NCI-H1105 treated with DMSO at 0.1 percent for 48 hours (cell line): ENCODE measurements at places on chromosomes 16 and 17.
A peak's percentile ranks its signal among the peaks of the same experiment; 100 is the strongest.

DNA sequence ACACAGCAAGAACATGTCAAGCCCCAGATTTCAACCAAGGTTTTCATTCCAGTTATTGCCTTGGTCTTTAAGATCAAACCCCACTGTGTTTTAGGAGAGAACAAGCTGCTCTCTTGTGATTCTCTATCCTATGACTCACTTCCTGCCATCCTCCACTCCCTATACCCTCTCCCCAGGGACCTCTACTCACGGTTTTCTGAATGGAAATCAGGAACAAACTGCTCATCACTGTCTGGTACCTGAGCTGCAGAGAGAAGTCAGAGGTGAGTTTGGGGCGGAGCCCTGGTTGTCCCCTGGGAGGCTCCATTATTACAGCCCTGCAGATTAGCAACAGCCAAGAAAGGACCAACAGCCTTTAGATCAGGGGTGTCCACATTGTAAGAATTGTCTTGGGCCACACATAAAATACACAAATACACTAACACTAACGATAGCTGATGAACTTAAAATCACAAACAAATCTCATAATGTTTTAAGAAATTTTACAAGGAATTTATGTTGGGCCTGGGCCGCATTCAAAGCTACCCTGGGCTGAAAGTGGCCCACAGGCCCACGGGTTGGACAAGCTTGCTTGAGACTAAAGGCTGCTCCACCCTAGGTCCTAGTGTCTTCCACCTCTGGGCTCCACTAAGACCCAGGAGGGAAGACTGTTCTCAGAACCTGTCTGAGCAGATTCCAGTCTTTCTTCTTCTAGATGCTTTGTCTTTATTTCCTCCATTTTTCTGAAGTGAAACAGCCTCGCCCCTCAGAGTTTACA, 9.7 kb downstream of the ETV4 start:
- DNase-seq: no peak

DNA sequence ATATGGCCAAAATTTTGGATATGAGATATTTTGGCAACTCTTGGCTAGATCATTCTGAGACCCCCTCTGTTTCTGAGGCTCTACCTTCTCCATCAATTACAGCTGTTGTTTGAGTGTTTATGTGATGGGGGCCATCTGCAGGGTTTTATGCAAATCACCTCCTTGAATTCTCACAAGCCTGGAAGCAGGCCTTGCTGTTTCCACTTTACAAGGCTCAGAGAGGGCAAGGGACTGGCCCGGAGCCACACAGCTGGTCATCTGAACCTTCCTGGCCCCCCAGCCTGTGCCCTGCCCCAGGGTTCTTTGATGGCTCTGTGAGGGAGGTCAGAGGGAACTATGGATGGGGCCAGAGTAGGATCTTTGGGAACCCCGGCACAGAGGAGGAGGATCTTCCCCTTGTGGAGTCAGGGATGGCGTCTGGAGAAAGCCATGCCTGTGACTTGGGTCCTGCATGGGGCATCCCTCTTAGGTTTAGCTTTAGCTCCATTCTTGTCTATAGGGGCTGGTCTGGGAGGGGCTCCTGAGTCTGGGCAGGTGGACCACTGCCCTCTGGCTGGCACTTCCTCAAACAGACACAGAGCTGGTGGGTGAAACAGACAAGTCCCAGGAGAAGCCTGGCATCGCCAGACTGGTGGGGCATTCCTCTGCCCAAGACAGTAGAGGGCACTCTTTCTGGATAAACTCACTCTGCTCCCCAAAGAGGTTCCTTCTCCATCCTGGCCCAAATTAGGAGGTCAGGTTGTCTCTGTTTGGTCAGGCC, 26.2 kb downstream of the IL21R start:
- DNase-seq: no peak

- DNase-seq: no peak
Measured at GRCh38 chr17:32426894-32427293, 17.4 kb upstream of the PSMD11 start.

DNA sequence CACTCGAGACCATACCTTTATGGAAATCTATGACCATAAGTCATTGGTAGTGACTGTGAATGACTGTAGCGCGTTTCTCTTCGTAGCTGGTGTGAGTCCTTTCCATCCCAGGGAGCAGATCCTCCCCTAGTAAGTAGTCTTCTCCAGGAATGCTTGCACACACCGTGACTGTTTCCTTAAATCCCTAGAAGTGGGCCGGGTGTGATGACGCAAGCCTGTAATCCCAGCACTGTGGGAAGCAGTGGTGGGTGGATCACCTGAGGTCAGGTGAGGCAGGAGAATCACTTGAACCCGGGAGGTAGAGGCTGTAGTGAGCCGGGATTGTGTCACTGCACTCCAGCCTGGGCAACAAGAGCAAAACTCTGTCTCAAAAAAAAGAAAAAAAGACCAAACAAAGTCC, 70.6 kb downstream of the CRISPLD2 start:
- DNase-seq: no peak

DNA sequence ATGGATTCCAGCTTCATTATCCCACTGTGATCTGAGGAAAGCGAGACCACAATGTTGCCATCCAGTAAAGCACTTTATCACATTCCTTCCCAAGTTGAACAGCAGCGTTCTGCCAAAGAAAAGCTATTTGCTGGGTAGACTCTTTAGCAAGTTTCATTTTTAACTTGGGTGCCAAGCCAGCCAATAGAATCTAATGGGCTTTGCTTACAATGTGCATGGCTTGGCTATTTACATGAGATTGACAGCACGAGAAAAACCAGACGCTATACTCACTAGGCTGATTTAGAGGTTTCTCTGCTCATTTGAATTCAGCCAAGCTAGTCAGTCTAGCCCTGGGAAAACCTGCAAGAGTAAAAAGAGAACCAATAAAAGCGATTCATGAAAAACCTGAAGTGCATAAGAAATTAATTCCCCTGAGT, 108.9 kb downstream of the CDH13 start:
- DNase-seq: no peak

GRCh38 chr17:62876673-62877405, 68.7 kb upstream of the MARCHF10 start:
- peak; percentile 11 for DNase-seq

- no peak for DNase-seq
Measured at GRCh38 chr17:72697602-72698146, 394.8 kb downstream of the SLC39A11 start.

GRCh38 chr16:85149776-85150175, 37.5 kb upstream of the CIBAR2 start:
- no peak for DNase-seq

- DNase-seq: no peak
Measured at GRCh38 chr16:66485376-66485775, 58.3 kb downstream of the BEAN1 start.

DNA sequence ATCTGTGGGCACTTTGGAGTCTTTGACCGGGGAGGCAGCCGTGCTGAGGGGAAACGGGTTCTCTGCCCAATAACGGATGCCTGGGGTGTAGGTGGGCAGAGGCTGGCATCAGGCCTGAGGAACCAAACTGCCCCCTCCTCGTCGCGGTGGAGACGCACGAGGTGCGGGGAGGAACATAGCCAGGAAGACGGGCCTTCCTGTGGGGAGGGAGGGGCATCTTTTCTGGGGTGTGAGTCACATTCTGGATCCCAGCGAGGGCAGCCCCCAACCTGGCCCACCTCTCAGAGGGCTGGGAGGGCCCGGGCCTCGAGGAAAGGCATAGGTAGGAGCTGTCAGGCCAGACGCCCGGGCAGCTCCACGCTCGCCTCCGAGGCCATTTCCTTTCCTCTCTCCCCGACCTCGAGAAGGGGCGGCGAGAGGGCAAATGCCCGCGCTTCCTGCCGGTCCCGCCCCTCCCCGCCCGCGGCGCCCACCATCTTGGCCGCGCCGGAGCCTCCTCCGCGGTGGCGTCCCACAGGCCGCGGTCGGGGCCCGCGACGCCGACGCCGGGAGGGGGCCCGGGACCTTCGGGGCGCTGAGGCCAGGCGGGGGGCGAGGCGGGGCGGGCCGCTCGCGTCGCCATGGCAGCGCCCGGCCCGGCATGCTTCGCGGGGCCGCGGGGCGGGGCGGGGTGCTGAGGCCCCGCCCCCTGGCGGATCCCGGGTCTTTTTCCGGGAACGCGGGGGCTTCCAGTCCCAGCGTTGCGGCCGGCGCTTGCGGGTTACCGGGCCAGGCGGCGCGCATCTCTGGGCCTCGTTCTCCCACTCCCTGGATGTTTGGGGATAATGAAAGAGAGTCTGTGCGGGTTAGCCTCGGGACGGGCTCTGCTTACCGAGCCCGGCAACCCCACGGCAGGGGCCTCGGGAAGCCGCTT, 13.2 kb downstream of the RAI1 start:
- peak; percentile 71 for DNase-seq

DNA sequence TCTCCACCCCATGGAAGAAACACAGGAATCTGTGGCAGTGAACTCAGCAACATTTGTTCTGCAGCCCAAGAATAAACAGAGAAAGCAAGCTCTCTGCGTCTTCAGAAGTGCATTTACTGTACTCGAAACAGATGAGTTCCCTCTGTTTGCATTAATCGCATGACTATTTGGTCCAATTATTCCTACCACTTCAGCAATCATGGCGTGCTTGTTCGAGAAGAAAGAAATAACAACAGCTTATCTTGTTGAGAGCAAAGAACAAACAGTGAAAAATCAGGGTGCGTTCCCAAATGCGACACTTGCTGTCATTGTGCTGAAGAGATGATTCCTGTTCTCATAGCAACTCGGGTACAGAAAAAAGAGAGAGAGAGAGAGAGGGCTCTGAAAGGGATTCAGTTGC, 445.3 kb upstream of the MAF start:
- peak; percentile 76 for DNase-seq

DNA sequence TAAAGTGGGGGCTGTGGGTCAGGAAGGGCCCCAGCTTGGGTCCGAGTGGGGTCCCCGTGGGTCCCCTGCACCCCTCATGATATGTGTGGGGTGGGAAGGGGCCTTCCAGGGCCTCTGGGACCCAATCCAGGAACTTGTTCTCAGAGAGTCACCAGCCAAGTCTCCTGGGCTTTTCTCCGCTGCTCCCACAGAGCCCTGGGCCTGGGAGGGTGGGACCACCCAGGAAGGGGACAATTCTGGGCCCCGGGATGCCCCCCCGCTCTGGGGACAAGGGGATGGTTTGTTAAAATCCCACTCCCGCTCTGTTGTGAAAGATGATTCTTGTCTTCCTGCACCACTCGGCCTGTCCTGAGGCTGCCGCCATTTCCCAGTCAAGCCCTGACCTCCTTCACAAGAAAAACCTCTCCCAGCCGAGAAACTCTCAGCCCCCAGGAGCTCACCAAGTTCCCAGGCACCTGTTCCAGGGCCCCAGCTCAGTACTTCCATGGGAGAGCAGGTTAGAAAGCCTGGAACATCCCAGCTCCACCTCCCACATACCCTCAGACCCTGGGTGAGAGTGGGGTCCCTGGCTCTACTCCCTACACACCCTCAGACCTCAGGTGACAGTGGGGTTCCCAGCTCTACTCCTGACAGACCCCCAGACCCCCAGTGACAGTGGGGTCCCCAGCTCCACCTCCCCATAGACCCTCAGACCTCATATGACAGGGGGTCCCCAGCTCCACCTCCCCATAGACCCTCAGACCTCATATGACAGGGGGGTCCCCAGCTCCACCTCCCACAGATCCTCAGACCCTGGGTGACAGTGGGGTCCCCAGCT, 75.1 kb downstream of the METRNL start:
- DNase-seq: no peak

GRCh38 chr16:71885261-71885650, 1.3 kb upstream of the ZNF821 start:
- DNase-seq: no peak

DNA sequence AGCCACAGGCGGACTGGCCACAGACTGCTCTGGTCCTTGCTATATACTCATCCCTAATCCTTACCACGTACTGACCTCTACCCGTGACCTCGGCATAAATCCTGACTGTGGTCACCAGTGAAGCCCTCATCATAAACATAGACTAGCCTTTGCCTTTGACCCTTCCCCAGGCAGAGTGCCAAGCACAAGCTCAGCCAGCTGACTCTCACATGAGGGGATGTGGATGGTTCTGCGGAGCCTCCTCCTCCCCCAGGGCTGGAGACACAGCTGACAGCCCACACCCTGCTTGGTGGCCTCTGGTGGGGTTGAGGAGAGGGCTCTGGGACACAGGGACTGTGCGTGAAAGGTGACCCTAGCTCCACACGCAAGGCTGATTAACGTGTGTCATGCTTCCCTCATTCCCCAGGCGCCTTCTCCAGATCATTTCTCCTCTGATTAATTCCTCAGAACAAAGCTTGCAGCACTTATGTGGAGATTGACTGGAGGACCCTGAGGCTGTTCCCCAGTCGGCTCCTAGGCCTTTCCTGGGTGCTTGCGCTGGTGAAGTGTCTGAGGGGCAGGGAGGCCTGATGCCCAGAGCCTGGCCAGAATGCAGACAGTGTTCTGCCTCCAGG, 241.5 kb upstream of the NLRP1 start:
- no peak for DNase-seq

GRCh38 chr17:59761385-59762048, 54.1 kb downstream of the VMP1 start:
- no peak for DNase-seq

- no peak for DNase-seq
Measured at GRCh38 chr16:7392206-7392605, 59.6 kb downstream of the RBFOX1 start.

GRCh38 chr16:29926711-29927052, 656 bp upstream of the KCTD13 start:
- peak; percentile 45 for DNase-seq

- DNase-seq: no peak
Measured at GRCh38 chr17:2500446-2500845, 11.2 kb downstream of the METTL16 start.

GRCh38 chr17:77527836-77528505, 387.2 kb downstream of the SEC14L1 start:
- no peak for DNase-seq

GRCh38 chr17:55228683-55229192, 36.0 kb upstream of the HLF start:
- no peak for DNase-seq

DNA sequence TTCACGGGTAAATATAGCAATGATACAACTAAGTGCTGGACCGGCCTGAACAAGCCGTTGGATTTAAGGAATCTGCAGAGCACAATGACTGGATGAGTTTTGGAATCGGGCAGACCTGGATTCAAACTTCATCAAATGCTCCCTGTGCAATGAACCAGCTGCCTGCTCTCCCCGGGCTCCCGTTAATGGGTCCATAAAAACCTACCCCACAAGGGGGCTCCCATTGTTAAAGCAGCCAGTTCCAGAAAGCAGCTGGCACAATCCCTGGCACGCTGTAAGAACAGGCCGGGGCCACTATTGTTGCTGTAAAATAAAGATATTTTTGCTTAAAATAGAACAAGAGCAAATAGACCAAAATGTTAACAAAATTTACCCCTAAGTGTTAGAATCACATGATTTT, 131.9 kb downstream of the C16orf95 start:
- DNase-seq: no peak
